ENCODE measurements at places on chromosomes 1 and 21. TPM values are rescaled to one million over a fixed set of nuclear protein-coding genes. Genes with fewer than 3 reads are reported as not detected.
A peak's percentile ranks its signal among the peaks of the same experiment; 100 is the strongest.

DNA sequence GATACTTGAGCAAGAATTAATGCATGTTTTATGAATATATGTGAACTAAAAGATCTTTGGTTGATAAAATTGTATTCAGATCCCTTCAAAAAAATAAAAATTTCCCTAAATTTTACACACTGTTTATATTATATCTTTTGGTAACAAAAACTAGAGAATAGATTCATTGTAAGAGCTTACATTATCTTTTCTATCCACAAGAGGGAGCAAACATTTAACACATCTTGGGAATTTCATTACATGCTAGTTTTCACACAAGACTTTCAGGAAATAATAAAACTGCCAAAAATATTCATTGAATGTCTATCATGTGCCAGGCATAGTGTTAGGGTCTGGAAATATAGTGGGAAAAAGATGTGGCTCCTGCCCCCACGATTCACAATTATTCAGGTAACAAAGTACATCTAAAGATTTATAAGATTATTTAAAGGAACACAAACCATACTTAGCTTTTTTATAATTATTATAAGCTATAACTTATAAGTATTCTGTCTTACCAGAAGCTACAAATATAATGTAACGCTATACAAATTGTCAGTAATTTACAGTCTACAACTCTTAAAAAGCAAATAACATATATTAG lies 30.6 kb downstream of the FAF1 start:
- no peak for DNase-seq

DNA sequence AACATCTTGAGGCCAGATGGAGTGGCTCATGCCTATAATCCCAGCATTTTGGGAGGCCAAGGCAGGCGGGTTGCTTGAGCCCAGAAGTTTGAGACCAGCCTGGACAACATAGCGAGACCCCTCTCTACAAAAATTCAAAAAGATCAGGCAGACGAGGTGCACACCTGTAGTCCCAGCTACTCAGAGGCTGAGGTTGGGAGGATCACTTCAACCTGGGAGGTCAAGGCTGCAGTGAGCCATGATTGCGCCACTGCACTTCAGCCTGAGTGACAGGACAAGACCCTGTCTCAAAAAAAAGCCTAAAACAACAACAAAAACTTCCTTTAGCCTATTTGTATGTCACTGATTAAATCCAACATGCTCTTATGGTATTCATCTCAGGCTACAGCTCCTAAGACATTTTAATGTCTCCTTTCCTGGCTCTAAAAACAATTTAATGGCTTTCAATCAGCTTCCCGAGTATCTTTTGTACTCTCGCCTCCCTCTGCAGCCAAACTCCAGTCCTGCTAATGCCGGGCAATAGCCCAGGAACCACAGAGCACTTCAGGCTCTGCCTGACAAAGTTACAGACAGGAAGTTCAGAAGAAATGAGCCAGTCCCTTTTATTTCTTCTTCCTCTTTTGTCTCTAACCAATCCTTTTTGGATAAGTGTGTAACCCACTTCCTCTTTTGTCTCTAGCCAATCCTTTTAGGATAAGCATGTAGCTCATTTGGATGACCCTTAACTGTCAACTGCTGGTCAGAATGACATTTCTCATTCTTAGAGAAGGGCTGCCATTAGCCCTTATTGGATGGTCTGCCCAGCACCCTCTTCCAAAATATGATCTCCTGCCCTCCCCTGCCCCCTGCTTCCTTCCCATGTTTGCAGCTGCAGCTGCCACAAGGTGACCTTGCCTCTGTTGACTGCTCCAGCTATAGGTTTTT lies 6.6 kb upstream of the DOP1B start:
- peak; percentile 17 for DNase-seq

- no peak for DNase-seq
Observed at GRCh38 chr1:190436615-190437014, 41.0 kb downstream of the BRINP3 start.

Gene IFI16
- 288 TPM for total RNA-seq

Gene PDZK1
- total RNA-seq = not detected

Gene CD1B
- total RNA-seq = not detected
